ENCODE measurements at places on chromosomes 2 and 18.

GRCh38 chr2:233233618-233234230, 17.7 kb upstream of the ATG16L1 start:
- DNase-seq, result peak; percentile 52

DNA sequence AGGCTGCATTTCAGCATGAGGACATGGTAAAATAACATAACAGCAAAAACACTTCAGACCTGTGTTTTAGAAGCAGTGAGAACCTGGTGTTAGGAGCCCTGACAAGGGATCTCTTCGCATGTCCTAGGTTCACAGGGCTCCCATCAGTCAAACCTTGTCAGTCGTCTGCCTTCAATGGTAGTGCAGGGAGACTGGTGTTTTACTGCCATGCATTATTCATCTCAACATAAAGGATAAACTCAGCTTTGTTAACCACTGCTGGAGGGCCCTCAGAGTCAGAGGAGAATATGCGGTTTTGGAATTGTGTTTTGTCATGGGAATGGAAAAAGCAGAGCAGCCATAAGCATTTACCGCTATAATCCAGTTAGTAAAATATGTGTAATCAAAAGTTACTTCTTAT, 275.9 kb upstream of the GCFC2 start:
- no peak for DNase-seq

GRCh38 chr2:20169796-20170703, 54.9 kb downstream of the SDC1 start:
- no peak for DNase-seq

DNA sequence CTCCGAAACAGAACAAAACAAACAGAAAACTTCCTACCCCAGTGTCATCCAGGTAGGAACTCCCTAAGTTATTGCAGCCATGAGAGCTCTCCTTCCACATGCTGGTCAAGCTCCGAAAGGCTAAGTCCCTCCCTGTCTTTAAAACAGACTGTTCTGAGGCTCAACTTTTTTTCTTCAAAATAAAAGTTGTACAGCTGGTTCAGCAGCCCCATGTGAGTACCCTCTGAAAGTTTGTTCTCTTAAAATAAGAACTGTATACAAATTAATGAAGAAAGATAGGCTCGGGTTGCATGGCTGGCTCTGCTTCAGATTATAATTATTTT, at the start of gene PDE1A:
TSS of gene PDE1A (minus strand) at position 119 of the 323 bp plus-strand sequence.
- no peak for DNase-seq

DNA sequence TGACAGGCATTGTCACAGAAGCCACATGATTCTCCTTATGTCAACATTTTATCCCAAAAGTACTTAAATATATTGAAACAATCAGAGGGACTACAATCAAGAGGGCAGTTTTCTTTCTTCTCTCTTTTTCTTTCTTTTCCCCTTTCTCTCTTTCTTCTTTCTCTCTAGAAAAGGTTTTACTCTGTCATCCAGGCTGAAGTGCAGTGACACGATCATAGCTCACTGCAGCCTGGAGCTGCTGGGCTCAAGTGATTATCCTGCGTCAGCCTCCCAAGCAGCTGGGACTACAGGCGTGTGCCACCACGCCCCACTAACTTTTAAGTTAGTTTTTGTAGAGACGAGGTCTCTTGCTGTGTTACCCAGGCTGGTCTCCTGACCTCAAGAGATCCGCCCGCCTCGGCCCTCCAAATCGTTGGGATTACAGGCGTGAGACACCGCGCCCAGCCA, 1.0 kb upstream of the PRKD3 start:
- no peak for DNase-seq

DNA sequence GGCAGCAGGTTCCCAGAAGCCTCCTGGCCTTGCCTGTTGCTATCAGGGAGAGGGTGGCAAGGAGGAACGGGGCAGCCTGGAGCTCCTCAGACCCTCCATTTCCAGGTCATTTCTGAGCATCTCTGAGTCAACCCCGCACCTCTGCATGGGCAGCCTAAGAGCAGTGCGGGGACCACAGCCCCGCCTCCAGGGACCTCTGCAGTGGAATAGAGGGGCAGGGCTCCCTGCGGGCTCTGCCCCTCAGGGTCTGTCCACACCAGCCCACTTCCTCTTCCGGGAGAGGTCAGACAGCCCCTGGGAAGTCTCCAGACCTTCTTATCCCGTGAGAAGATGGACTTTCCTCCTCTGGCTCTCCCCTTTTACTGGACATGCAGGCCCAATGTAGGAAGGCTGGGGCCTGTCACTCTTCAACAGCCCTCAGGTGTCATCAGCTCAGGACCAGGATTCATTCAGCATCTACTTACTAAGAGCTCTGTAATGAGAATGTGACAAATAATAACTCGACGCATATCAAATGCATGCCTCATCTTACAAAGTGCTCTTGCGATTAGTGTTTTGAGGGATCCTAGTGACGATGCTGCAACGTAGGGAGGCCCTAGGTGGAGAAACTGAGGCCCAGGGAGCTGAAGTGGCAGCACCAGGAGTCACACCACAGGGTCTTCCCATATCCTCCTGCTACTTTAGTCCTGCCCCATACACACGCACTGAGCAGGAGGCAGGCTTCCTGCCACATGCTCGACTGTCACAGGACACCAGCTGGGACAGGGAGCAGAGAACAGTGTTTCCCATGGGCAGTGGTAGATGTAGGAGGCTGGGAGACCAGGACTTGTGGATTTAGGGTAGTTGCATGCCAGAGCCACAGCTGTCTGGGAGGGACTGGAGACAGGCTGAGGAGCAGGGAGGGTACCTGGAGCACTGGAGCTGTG, 28.0 kb downstream of the SH2D6 start:
- DNase-seq, result no peak

GRCh38 chr2:178208817-178209216, 14.5 kb downstream of the OSBPL6 start:
- peak; percentile 12 for DNase-seq

GRCh38 chr18:21194871-21195771, 46.9 kb upstream of the GREB1L start:
- DNase-seq, result peak; percentile 59

DNA sequence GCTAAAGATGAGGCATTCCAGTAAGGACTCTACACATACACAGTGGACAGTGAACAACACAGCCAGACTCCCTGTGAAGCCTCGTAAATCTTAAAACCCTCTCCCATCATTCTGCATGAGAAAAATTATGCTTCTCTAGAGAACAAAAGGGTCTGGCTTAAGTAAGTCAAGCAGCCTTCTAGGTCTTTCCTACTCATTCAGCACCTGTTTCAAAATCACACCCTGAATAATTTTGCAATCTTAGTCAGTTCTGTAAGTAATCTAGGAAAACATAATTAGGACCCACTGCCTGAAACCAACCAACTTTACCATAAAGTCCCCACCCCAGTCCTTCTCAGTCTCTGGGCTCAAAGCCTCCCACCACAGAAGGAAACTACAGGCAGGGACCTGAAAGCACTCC, 19.7 kb downstream of the IAH1 start:
- no peak for DNase-seq

DNA sequence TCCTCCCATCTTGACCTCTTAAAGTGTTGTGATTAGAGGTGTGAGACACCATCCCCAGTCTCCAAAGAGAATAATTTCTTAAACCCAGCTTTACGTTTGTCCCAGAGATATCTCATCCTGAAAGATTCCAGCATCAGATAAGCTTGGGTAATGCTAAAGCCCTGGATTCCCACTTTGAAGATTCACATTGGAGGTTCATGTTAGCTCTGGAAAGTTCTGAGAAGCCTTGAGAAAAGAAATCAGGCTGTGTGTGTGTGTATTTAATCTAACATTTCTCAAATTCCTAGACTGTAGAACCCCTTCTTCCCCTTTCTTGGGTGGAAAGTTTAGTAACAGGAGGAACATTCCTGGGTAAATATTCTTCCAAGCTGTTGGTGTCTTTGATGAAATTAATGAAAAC, 18.0 kb downstream of the ZNF532 start:
- no peak for DNase-seq

DNA sequence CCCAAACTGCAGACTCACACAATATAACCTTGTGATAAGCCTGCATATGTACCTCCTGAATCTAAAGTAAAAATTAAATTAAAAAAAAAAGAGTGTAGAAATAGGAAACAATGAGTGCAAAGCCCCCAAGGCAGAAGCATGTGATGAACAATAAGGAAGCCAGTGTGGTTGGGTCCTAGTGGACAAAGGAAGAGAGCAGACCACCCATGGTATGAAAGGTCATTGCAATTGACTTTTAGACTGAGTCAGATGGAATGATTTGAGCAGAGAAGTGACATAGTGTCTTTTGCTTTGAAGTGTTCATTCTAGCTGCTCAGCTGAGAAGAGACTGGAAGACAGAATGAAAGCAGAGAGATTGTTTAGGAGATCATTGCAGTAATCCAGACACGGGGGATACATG, 417.1 kb downstream of the RAD51AP2 start:
- no peak for DNase-seq

DNA sequence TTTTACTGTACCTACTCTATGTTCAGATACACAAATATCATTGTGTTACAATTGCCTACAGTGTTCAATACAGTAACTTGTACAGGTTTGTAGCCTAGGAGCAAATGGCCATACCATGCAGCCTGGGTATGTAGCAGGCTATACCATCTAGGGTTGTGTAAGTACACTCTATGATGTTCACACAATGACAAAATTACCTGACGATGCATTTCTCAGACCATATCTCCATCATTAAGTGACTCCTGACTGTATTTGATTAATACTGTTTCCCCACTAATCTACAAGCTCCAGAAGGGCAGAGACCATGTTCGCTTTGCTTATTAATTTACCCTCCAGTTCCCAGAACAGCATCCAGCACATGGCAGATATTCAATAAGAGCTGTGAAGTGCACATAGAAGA, 372.2 kb downstream of the METTL4 start:
- DNase-seq, result no peak

DNA sequence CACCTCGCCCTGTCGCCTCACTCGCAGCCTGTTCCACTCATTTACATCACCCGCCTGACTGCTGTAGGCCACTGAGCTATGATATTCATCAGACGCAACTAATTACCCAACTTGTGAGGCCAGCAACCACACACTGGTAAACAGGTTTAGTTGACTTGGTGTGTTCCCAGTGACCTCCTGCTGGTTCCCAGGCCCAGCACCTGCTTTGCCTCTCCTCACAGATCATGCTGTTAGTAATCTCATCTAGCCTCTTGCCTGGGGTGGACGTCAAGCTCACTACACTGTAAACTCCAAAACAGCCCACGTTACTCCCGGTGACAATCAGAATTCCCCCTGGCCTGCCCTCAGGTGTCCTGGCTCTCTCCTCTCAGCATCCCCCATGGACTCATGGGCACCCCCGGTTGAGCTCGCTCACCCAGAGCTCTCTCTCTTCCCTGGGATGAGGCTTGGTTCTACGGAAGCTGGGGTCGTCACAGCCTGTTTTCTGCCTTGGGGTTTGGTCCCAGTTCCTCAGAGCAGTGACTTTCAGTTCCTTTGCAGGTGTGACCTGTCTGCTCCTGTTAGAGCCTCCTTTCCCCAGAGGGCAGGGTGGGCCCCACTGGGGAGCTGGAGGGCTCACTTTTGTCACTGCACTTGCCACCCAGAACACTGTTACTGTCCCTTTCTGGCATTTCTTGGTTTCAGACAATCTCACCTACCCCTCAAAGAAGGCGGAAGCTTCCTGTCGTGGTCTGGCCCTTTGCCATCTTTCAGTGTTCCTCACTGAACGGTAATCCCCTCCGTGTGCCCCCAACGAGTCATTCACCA, 40.3 kb downstream of the INPP5D start:
- DNase-seq, result no peak

DNA sequence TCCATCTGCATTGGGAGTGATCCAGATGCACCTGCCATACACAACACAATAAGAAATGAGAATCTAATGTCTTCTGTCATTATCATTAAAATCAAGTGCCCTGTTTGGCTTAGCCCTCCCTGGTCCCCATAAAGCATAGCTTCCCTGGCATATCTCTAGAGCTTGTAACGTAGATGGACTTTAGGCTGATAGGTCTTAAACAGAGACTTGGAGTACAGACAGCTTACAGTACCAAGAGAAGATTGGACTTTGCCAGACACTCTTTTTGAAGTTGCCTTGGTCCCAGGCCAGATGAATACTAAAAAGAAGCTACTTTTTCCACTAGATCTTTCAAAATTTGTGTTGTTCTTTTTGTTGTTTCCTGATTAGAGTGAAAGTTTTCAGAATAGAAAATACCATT, 86.3 kb upstream of the UNC80 start:
- no peak for DNase-seq

DNA sequence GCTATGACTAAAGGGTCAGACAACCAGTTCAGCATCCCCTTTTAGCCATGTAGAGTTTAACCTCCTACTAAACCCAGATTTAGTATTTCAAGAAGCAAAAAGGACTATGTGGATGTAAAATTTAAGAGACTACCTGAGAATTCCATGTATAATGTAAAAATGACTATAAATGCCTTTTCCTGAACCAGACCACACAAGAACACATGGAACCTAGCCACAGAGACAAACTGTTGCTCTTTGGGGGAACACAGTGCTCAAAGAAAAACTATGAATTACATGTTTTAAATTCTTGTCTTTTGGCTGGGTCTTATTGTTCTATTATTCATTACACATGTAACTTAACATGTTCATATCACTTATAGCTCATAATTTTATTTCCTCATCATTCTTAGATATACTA, 192.8 kb downstream of the DNER start:
- DNase-seq, result no peak

- no peak for DNase-seq
These were observed 2.7 kb downstream of the EHD3 start for GRCh38 chr2:31236433-31237205.

GRCh38 chr2:43078301-43078700, 148.1 kb downstream of the ZFP36L2 start:
- DNase-seq, result no peak

GRCh38 chr2:14569294-14569693, 63.2 kb upstream of the LRATD1 start:
- DNase-seq, result no peak

DNA sequence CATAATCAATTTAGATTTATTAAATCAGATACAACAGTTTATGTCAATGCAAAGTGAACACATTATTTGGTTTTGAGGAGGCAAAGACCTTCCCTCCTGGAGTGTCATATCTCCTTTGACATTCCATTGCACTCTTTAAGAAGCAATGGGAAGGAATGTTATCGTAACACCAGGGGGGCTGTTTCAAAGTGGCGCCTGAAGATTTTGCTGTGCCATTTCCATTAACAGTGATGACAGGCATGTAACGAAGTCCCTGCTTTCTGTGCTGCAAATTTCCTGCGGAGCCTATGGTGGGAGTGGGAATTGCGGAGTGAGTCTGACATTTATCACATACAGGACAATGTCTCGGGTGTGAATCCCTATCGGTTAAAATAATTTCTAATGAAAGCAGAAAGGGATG, 499.6 kb upstream of the RAB6C start:
- no peak for DNase-seq

- DNase-seq, result no peak
These were observed 80.4 kb upstream of the CD226 start for GRCh38 chr18:70028084-70028483.

- no peak for DNase-seq
These were observed 15.5 kb downstream of the SPRED2 start for GRCh38 chr2:65416945-65417344.

- DNase-seq, result no peak
These were observed 26.2 kb downstream of the HPCAL1 start for GRCh38 chr2:10328670-10329579.

GRCh38 chr2:149389506-149390167, 59.2 kb downstream of the LYPD6 start:
- no peak for DNase-seq

- DNase-seq, result no peak
These were observed 294.9 kb upstream of the FANCL start for GRCh38 chr2:58535990-58536389.

- DNase-seq, result peak; percentile 73
These were observed 65.4 kb downstream of the TRIP12 start for GRCh38 chr2:229856413-229856812.
